ENCODE measurements at places on chromosomes 1 and 21. TPM values are rescaled to one million over a fixed set of nuclear protein-coding genes. Genes with fewer than 3 reads are reported as not detected.

The LCE2C gene
- total RNA-seq: not detected

GRCh38 chr21:32605469-32605868 is 6.7 kb downstream of the CFAP298 start:
- DNase-seq: no peak
- no peaks in the 10 kb centered on the region for H3K27me3 ChIP-seq
- H3K4me3 ChIP-seq: no peak overlapping the region

- no peak overlapping the region for H3K27ac ChIP-seq
- DNase-seq: no peak
- H3K36me3 ChIP-seq: no peaks in the 10 kb centered on the region
- no peaks in the 10 kb centered on the region for H3K27me3 ChIP-seq
Observed at GRCh38 chr1:84121360-84121759, 22.7 kb upstream of the PRKACB start.

GRCh38 chr1:154174654-154175053 is 17.2 kb downstream of the TPM3 start:
- H3K4me3 ChIP-seq: no peak overlapping the region
- DNase-seq: no peak
- H3K27ac ChIP-seq: no peak overlapping the region
- H3K36me3 ChIP-seq: peaks cover 82% of the 10 kb centered on the region

DNA sequence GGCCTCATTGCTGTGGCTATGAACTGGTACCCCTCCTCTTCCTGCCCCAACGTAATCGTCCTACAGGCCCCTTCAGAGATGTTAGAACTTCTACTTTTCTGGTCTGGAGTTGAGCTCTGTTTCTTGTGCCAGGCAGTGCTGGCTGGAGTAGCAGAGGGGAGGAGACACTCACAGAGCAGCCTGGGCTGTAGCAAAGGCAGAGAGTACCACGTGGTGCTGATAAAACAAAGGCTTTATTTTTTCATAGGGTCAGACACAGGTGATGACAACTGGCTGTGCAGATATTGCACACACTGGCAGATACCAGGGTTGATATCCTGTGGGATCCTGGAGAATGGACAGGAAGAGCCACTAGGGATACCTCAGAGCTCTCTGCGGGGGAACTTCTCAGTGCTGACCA is 23.2 kb downstream of the CRCT1 start:
- no peak overlapping the region for H3K4me3 ChIP-seq
- no peak for DNase-seq
- no peaks in the 10 kb centered on the region for H3K27me3 ChIP-seq

DNA sequence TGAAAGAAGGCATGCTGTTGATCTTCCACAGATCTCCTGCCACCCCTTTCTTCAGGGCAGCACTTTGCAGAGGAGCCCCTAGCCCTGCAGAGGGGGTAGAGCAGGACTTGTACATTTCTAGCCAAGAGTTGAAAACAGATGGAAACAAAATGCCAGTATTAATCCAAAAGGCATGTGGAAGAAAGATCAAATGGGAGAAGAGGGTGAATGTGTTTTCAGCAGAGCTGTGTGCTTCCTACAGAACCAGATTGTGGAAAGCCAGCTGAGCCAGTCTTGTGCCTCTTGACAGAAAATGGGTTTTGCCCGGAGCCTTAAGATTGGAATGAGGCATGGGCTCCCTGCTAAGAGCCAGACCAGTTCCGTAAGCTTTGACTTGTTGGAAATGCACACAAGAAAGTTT is 105.2 kb upstream of the TSPAN2 start:
- peaks cover 13% of the 10 kb centered on the region for H3K27me3 ChIP-seq
- no peak overlapping the region for H3K27ac ChIP-seq
- DNase-seq: no peak
- H3K4me3 ChIP-seq: no peak overlapping the region

- no peaks in the 10 kb centered on the region for H3K36me3 ChIP-seq
- no peak overlapping the region for H3K4me3 ChIP-seq
- H3K4me1 ChIP-seq: no peaks in the 10 kb centered on the region
Observed at GRCh38 chr1:177755851-177756560, 213.9 kb downstream of the SEC16B start.

The FNBP1L gene
- not detected for total RNA-seq

DNA sequence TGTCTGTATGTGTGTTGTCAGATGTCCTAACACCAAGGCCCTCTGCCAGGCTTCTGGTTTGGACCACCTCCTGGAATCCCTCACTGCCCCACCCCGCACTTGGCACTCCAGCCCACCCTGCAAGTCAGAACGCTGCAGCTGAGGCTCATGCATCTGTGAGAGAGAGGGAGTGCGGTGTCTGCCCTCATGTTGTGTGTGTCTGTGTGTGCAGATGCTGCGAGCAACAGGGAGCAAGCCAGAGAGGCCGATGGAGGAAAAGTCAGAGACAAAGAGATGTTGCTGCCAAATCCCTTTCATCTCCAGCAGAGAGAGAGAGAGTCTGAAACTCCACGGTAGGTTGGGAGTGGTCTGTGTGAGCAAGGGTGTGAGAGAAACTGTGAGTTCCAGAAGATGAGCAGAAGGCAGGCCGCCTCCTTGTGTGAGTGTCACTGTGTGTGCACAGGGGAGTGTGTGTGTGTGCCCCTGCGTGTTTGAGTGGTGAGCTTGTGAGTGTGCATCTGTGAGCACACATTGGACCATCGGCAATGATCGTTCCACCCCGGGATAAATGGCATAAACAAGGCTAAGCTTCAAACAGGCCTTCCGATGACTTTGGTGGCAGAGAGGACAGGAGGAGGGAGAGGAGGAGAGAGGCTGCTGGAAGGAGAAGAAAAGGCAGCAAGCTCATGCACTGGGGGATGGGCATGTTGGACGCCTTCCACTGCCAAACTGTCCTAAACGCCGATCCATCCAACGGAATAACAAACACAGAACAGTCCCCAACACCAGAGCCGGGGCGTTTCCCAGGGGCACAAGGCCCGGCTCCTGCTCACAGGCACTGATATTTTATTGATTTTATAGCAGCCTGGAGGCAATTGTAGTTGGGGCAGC is 99.2 kb upstream of the GRIK3 start:
- no peaks in the 10 kb centered on the region for H3K27me3 ChIP-seq
- no peak overlapping the region for H3K4me3 ChIP-seq

DNA sequence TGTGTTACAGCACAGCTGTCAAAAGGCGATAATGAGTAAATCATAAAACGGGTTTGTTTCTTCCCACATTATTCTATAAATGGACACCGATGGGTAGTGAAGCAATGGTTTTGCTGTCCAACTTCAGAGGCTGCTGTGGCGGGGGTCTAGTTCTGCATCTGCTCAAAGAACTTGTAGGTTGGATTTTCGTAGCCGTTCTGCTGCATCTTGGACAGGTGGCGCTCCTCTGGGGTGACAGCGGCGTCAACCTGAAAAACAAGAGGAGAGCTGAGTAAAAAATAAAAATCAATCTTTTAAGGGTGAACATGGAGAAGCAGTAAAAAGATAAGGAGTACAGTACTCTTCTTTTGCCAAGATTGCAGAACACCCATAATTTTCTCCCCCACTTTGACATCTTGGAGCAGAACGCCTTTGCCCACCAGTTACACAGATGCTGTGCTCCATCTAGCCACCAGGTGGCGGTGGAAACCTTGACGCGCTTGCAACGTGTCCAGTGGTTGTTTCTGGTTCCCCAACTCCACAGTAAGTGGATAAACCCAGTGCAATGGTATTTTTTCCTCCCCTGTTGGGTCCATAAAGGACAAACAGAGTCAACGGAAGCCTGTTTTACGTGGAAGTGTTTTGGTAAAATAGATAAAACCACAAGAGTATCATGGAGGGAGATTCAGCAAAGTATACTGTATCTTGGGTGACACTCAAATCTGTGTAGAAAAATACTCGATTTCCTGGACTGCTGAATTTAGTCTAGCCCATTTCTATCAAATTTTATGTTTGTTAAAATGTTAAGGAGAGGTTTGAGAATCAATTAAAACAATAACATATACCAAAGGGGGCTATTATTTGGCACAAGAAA is 147.0 kb downstream of the GABPA start:
- DNase-seq: peak; percentile 73
- no peaks in the 10 kb centered on the region for H3K36me3 ChIP-seq
- no peak overlapping the region for H3K4me3 ChIP-seq
- no peaks in the 10 kb centered on the region for H3K4me1 ChIP-seq

The RBM34 gene
- total RNA-seq: 117 TPM

The GPR161 gene
- not detected for total RNA-seq

GRCh38 chr1:32361674-32362473 is 411 bp downstream of the FAM229A start:
- peaks cover 21% of the 10 kb centered on the region for H3K36me3 ChIP-seq
- no peak overlapping the region for H3K27ac ChIP-seq
- H3K4me3 ChIP-seq: no peak overlapping the region
- H3K27me3 ChIP-seq: no peaks in the 10 kb centered on the region
- no peak for DNase-seq

All from activated CD8-positive, alpha-beta T cell treated with anti-CD3 and anti-CD28 coated beads, Interleukin-2, amount 10 ng/mL, durations not matched to agents 7 days and 5 days (primary cell).